HAP-1 (cell line): ENCODE measurements at places on chromosomes 2 and 18.

DNA sequence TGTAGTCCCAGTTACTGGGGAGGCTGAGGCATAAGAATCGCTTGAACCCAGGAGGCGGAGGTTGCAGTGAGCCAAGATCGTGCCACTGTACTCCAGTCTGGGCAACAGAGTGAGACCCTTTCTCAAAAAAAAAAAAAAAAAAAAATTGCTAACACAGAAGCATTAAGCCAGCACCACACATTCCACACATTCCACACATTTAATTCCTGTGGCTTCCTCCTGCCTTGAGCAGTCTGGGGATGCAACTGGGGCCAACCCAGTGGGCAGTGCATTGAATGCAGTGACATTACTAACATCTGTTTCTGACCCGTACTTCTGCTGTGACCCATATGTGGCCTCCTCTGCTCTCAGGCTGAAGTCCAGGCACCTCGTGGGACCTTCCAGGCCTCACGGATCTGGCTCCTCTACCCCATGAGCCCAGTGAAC is 107.0 kb downstream of the BCL2L11 start:
- DNase-seq = no peak

- DNase-seq = no peak
These were observed 8.9 kb downstream of the EMILIN2 start for GRCh38 chr18:2855560-2856350.

DNA sequence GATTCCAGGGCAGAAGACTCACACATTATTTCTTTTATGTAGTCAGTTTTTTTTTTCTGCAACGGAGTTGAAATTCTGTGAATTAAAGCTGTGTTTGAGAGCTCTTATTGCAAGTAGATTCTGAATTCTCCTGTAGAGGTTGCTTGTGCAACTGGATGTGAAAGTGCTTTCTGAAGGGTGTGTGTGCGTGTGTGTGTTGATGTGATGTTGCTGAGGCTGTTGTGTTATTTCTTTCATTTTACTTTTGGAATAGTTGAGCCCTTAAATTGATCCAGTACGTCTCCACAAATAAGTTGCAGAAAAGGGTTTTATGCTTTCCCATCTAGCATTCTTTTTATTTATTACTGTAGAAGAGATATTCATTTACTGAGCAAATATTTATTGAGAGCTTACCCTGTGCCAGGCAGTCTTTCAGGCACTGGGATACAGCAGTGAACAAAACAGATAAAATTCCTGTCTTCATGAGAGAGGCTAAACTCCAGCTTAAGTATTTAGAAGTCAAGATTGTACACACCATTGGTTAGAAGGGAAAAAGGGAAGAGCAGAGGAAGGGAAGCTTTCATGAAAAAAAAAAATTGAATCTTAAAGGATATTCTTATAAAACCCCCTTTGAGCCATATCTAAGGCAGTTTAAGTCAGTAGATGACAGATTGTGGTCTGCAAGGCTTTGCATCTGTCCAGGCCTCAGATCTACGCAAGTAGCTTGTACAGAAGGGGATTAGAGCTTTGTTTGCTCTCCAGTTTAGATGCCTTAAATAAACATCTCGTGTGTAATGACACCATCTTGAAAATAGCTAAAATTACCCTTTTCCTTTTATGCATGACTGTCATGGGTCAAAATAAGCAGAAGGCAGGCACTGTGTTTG is 58.2 kb downstream of the MYO1B start:
- no peak for DNase-seq

DNA sequence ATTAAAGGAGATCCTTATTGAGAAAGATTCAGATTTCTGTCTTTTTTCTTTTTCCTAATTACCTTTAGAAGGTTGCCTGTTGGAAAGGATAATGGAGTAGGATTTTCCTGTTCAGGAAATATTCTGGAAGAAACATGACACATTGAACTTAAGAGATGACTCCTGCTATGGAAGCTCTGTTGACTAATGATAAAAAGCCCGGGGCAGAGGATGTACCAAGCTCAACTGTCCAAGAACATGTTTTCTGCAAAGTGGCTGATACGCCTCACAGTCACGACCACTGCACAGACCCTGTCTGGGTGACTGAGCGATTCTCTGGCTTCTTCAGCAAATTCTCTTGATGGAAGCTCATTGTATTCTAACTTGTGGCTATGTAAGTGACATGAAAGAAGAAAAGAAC is 86.2 kb upstream of the THOC1 start:
- no peak for DNase-seq

GRCh38 chr2:48250943-48251342 is 279.0 kb upstream of the STON1 start:
- no peak for DNase-seq

DNA sequence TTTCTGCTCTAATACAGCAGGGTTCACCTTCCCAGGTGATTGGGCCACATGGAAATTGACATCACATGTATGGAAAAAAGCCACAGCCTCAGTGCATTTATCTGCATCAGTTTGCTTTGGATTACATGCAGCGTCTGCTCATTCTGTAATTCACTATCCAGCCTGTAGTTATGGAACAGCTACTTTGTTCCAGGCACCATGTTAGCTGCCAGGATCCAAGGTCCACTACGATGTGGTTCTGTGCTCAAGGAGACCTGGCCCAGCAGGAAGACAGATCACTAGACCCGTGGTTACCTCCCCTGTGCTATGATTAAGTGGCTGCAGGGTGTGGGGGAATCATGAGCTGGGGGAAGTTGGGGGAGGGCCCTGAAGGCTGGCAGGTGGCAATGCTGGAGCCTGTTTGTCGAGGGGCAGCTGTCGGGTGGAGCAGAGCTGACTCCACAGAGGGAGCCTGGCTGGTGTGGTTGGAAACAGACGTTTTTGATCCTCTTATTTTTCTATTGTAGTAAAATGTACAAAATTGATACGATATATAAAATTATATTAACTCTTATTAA is 58.6 kb downstream of the TSHZ1 start:
- no peak for DNase-seq

- DNase-seq = no peak
These were observed 14.8 kb downstream of the SLC66A2 start for GRCh38 chr18:79936641-79937040.

- DNase-seq = peak; percentile 86
These were observed 779 bp upstream of the LYPD6 start for GRCh38 chr2:149329489-149330126.

DNA sequence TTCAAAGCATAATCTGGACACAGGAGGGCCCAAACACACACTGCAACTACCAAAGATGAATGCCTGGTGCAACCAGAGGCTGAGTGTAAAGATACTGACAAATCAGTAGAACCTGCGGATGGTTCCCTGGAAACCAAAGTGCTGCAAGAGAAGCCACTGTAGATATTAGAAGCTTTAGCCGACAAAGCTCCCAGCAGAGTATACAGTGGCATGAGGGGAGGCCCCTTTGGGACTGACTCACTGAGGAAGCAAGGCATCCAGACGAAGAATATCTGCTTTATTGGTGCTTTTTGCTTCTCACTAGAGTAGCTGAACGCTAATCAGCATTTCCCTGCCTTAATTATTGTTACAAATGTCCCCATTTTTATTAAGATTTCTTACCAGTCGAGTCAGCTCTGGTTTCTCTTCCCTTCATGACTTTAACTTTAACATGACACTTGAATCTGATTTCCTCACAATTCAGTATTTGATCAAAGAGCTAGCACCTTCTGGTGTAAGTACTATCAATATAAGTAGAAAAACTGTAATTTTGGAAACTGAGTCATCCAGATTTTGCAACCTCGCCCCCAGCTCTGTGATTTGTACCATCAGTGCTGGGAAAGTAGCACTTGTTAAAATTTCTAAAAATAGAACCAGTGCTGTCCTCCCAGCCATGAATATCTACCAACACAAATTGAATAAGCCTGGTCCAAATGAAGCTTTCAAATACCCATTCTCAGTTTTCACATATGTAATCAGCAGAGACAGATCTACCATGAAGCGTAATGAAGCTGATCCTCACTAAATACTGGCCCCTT is 34.2 kb downstream of the FIGN start:
- DNase-seq = no peak

GRCh38 chr2:99956232-99957030 is 186.0 kb downstream of the AFF3 start:
- DNase-seq = no peak

DNA sequence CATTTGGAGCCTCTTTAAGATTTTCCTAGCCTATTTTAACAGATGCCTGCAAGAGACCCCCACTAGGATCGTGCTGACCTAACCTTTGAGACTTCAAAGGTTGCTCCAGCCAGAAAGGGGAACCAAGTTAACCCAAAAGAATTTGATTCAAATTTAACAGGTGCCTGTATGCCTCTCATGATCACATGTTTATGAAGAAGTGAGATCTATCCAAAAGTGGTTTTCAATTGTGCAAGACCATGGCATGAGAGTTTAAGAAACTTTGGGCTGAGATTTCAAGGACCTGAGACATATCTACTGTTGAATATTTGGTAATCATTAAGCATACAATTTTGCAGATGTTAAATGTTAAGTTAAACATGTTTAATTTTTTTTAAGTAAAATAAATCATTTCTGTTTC is 1.3 kb upstream of the RSAD2 start:
- DNase-seq = no peak

- peak; percentile 21 for DNase-seq
These were observed 66.3 kb downstream of the TANC1 start for GRCh38 chr2:159034713-159035112.

- DNase-seq = no peak
These were observed 28.4 kb downstream of the TMEM177 start for GRCh38 chr2:119707117-119708087.

- no peak for DNase-seq
These were observed 98.8 kb downstream of the INHBB start for GRCh38 chr2:120444691-120445240.

DNA sequence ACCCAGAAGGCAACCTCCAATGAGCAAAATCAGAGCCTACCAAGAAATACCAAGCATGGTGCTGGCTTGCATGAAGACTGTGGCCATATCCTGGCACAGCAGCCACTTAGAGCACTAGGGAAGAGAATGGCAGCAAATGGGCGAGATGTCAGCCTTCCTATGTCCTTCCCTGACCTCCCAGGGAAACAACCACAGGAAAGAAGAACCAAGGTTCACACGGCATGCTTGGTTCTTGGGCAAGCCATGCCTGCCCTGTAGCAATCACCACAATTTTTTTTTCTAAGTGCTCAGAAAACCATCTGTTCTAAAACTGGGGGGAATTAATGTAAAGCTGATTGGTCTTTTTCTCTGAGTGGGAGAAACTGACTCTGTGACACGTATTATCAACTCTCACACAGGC is 27.8 kb downstream of the GALNT14 start:
- DNase-seq = no peak

GRCh38 chr2:238527565-238527964 is 100.8 kb downstream of the ASB1 start:
- DNase-seq = no peak

- no peak for DNase-seq
These were observed 27.2 kb downstream of the ANKRD29 start for GRCh38 chr18:23635283-23636070.

DNA sequence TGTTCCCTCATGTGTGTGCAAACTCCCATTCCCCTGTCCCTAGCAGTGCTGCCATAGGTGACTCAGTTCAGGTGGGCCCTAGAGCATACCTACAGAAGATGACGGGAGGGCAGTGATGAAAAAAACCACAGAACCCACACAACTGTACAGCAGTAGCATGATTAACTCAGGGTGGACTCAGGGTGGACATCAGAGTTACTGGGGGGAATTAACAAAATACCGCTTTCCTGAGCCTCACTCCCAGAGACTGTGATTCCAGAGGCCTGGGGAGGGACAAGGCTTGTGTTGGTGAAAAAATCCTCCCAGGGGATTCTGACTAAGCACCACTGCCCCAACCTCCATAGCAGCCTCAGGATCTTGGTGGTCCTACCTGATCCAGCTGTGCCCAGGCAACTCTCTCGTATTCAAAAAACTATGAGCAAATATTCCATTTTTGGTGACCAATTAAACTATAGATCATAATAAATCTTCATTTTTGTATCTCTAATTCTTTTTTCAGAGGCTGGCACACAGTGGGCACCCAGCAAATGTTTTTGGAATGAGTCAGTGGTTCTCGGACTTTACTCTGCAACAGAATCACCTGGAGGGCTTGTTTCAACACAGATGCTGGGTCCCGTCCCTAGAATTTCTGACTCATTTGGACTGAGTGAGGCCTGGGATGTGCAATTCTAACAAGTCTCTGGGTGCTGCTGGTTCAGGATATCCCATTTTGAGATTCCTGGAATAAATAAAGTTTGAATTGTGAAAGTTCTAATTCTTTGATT is 84.1 kb upstream of the NABP1 start:
- DNase-seq = no peak

- no peak for DNase-seq
These were observed 268.5 kb upstream of the ZSWIM2 start for GRCh38 chr2:187117483-187117882.

GRCh38 chr18:58373481-58373880 is 255.4 kb downstream of the ALPK2 start:
- no peak for DNase-seq

DNA sequence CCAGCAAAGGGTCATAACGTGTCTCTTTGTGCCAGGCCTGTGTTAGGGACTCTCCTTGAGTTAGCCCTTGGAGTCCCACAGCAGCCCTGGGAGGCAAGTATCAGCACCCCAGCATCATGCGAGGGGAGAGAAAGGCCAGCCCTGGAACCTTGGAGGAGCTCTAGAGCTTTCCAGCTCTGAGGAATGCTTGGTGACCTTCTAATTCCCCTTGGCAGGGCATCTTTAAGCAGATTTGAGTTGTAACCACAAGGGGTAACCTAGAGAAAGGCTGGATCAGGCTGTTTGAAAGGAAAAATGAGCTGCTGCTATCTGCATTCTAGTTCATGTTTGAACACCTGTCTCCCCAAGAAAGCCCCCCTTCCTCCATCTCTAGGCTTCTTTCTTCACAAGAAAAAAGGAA is 23.8 kb upstream of the ODC1 start:
- DNase-seq = no peak

DNA sequence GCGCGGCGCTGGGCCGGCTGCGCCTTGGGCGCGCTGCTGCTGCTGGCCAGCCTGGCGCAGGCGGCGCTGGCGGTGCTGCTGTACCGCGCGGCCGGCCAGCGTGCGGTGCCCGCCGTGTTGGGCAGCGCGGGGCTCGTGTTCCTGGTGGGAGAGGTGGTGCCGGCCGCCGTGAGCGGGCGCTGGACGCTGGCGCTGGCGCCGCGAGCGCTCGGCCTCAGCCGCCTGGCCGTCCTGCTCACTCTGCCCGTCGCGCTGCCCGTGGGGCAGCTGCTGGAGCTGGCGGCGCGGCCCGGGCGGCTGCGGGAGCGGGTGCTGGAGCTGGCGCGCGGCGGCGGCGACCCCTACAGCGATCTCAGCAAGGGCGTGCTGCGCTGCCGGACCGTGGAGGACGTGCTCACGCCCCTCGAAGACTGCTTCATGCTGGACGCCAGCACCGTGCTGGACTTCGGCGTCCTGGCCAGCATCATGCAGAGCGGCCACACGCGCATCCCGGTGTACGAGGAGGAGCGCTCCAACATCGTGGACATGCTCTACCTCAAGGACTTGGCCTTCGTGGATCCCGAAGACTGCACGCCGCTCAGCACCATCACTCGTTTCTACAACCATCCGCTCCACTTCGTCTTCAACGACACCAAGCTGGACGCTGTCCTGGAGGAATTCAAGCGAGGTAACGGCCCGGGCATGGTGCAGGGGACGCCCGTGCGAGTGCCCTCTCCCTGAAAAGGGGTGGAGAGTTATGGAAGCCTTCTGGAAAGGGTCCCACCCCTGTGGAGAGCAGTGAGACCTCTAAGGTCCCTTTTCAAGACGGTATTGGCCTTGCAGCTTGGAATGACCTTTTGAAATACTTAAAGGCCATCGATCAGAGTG is 1.0 kb downstream of the CNNM3 start:
- DNase-seq = peak; percentile 28
